ENCODE measurements at places on chromosomes 12 and 14.
A peak's percentile ranks its signal among the peaks of the same experiment; 100 is the strongest.

DNA sequence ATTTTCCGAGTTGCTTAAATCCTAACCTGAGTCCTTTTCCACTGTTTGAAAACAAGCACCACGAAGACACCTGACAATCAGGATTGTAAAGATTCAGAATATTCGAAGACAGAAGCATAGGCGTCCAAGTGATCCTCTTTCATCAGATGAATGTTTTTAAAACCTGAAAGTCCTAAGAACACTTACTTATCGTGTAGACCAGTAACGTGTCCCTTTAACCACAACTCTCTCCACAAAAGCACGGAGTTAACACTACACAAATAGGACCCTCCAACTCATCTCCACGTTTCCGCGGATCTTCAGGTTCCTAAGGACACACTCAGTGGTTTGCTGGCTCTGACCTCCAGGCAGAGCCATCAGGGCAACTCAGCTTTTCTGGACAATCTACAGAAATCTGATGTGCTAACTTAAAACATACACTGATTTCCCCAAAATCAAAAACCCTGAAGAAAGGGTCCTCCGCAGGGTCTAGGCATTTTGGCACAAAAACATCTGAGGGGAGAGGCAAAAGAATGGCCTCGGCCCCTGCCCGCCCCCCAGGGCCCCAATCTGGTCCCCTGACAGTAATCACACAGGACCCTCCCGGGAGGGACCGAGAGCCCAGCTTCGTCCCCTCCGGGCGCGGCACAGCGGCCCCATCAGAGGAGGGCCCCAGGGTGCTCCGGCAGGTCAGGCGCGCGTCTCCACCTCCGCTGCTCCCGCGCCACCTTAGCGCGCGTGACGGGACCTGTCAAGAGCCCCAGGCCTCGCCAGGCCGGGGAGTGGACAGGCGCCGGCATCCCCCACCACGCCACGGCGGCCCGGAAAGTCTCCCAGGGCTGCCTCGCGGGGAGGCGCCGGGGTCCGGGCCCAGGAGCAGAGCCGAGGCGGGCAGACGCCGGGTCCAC is 925 bp downstream of the DICER1 start:
- no peak for DNase-seq

DNA sequence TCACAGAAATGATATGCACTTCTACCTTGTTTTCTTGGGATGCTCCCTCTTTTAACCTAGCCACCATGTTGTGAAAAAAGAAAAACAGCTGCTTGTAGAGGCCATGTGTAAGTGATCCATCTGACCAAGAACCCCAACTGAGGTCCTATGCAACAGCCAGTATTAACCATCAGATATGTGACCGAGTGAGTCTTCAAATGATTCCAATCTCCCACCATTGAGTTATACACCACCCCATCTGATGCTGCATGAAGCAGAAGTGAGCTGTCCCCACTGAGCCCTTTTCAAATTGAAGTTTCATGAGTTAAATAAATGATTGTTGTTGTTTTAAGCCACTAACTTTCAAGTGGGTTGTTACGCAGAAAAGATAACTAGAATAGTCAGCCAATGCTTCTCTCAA is 20.6 kb upstream of the USP15 start:
- no peak for DNase-seq

DNA sequence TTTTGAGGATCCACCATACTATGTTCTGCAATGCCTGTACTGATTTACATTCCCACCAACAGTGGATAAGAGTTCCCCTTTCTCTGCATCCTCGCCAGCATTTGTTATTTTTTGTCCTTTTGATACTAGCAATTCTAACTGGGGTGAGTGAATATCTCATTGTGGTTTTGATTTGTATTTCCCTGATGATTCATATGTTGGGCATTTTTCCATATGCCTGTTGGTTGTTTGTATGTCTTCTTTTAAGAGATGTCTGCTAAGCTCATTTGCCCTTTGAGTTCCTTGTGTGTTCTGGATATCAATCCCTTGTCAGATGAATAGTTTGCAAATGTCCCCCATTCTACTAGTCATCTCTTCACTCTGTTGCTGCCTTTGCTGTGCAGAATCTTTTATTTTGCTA is 49.0 kb upstream of the MSRB3 start:
- peak; percentile 22 for DNase-seq

DNA sequence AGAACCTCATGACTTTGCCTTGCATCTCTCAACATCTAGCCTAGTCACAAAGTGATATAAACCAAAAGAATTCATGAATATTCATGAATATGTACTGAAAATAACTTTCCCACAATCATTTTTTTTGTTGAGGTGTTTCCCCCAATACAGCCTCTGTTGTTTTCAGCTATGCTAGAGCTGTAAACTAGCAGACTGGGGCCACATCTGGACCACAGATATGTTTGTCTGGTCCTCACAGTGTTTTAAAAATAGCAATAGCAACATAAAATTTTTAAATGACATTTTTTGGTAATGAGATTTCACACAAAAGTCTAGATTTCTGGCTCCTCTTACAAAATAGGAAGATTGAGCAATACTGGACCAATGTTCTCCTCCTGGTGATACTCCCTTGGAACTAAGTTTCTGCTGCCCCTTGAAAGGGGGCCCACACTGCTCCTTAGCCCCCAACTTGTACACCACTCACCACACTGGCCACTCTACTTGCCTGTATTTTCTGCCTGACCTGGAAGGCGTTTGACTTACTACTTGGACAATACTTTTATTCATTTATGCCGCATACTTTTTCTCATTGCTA is 81.2 kb downstream of the BMP4 start:
- no peak for DNase-seq

DNA sequence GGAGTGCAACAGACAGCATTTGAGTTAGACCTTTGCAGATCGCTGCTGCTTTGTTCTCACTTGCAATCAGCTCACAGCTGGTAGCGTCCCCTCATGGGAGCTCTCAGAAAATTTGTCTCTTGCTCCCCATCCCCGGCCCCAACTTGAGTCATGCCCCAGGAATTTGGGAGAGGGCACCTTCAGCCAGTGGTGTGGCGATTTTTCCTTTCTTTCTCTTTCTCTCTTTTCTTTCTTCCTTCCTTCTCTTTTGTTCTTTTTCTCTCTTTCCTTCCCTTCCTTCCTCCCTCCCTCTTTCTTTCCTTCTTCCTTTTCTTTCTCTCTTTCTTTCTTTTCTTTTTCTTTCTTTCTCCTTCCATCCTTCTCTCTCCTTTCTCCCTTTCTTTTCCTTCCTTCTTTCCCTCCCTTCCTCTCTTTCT is 34.2 kb upstream of the MAP1LC3B2 start:
- no peak for DNase-seq

GRCh38 chr12:51048661-51049251 is 629 bp downstream of the LETMD1 start:
- DNase-seq, result no peak

DNA sequence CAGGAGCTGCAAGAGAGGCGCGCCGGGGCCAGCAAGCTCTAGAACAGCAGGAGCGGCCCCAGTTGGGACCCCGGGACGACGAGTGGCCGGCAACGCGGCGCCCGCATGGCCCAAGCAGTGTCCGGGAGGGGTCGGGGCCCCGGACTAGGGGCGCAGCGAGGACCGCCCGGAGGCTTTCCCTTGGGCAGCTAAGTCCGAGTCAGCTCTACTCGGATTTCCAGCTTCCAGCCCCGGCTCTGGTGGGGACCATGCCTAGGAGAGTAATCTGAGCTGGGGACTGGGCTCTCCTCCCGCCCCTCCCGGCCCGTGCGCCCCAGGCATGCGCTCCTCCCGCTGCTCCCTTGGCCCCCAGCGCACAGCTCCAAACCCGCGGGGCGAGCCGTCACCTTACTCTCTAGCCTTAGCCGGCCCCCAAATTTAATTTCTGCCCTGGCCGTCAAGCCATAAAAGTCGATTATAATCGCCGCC is 41.6 kb upstream of the CAPRIN2 start:
- no peak for DNase-seq

DNA sequence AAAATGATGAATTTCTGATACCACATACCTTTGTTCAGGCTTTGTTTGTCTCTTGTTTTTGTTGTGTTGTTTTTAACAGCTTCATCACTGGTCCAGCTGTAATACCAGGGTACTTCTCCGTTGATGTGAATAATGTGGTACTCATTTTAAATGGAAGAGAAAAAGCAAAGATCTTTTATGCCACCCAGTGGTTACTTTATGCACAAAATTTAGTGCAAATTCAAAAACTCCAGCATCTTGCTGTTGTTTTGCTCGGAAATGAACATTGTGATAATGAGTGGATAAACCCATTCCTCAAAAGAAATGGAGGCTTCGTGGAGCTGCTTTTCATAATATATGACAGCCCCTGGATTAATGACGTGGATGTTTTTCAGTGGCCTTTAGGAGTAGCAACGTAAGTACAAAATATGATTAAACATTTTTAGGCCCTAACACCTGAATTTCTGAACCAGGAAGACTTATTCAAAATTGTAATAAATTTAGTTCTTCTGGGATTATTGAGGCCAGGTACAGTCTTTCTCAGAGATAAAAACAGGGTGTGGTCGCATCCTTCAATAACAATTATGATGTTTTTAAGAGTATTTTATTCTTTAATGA is 22.4 kb downstream of the RXYLT1 start:
- DNase-seq, result no peak

GRCh38 chr12:91173124-91173523 is 9.5 kb downstream of the DCN start:
- DNase-seq, result no peak
